ENCODE measurements at places on chromosomes 16 and 17.

DNA sequence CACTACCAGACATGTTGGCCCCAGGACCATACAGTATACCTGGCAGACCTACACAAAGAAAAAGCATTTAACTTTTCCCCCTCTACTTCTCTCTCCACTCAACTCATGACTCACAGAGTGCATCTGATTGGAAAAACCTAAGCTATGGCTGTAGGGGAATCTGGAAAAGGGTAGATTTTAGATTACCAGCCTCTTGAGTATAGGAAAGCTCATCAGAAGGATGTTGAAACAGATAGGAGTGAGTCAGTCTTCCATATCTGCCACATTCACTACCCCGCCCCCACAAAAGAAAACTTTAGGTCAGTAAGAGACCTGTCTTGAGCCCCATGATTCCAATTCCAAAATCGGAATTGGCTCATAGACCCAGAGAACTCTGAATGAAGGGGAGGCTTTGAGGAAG is 12.3 kb downstream of the KRT9 start:
- no peak for DNase-seq

- no peak for DNase-seq
Measured at GRCh38 chr17:42608305-42609181, 631 bp downstream of the RETREG3 start.

GRCh38 chr16:24568392-24568791 is 29.0 kb downstream of the RBBP6 start:
- peak; percentile 21 for DNase-seq

DNA sequence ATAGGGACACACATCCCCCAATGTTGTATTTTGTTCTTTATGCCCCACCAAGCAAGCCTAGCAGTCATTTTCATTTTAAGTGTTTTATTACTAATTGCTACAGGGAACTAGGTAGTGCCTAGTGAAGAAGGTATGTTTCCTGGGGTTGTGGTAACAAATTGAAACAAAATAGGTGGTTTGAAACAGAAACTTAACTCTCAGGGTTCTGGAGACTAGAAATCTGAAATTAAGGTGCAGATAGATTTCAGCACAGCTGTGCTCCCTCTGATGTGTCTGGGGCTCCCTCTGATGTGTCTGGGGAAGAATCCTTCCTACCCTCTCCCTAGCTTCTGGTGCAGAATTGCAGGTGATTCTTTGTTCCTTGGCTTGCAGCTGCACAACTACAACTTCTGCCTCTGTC is 390.1 kb downstream of the ZFHX3 start:
- no peak for DNase-seq

GRCh38 chr16:88943131-88943664 is 33.8 kb downstream of the CBFA2T3 start:
- no peak for DNase-seq

DNA sequence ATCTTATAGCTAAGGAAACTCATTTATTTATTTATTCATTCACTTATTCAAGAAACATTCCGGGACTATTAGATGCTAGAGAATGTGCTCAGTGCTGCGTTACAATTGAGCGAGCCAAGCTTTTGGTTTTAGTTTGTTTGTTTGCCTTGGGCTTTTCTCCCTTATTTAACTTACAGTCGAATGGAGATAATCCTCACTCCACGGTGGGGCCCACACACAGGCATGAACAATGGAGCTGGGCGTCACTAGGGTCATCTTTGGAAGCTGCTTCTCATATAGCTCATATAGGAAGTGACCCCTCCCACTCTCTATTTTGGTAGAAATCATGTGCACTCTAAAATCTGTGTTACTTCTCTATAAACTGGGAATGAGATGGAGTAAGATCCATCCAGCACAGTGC is 210.0 kb downstream of the TMEM114 start:
- no peak for DNase-seq

DNA sequence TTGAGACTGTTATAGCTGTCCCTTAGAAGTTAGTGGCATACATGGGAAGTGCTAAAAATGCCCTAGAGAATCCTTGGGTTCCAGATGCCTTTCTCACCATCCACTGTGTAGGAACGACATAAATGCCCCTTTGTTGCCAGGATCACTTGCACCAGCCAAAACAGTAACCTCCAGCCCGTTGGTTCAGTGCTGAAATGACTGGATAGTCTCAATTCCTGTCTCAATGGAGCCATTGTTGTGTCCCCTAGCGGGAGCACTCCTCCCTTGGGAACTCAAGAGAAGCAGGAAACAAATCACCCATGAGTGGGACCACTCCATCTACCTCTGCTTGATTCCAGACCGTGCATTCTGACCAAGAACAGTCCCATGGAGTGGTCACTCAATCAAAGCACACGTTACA is 23.1 kb downstream of the MPHOSPH6 start:
- DNase-seq = no peak

DNA sequence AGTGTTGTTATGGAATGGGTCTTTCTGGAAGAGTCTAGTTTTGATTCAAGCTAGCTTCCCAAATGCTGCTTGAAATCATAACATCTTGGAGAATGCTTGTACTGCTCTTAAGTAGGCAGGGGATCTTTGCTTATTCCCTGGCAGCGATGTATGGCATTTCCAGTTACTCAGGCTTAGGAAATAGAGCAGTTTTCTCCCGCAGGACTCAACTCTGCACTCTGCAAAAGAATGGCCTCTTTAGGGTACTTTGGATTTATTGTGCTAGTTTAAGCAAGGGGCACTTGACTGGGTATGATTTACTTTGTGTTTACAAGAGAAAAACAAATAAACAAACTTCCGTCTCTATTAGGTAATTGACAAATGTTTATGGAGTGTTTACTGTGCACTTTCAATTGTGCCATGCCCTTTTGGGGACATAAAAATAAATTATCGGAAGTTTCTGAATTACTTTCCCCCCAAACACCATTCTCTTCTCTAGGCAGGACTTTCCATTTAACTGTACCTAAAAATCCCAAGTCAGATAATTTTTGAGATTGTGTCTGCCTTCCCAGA is 164.0 kb downstream of the MAP2K6 start:
- DNase-seq = peak; percentile 30

DNA sequence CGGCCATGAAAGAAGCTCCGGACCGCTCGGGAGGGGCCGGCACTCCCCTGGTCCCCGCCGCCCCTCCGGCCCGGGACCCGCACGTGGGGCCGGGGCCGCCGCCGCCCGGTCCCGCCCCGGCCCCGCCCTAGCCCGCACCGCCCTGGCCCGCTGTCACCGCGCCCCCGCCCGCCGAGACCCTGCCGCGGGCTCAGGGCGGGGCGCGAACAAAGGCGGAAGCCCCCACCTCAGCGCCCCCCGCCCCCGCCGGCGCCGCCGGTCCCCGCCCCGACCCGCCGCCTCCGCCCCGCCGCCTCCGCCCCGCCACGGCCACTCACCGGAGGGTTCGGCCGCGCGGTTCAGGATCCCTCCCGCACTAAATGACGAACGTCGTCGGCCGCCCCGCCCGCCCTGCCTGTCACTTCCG is at the start of gene ARHGDIA:
Gene ARHGDIA, minus strand, starts transcription at position 357 of the 406 bp plus-strand sequence. CDS start 1,407 bp downstream, outside the sequence.
- DNase-seq = no peak

- DNase-seq = peak; percentile 84
Measured at GRCh38 chr16:89507834-89508590, at the start of gene SPG7. SPG7 (plus strand) TSS chr16:89508403; CDS start chr16:89508418, 15 bp downstream.

DNA sequence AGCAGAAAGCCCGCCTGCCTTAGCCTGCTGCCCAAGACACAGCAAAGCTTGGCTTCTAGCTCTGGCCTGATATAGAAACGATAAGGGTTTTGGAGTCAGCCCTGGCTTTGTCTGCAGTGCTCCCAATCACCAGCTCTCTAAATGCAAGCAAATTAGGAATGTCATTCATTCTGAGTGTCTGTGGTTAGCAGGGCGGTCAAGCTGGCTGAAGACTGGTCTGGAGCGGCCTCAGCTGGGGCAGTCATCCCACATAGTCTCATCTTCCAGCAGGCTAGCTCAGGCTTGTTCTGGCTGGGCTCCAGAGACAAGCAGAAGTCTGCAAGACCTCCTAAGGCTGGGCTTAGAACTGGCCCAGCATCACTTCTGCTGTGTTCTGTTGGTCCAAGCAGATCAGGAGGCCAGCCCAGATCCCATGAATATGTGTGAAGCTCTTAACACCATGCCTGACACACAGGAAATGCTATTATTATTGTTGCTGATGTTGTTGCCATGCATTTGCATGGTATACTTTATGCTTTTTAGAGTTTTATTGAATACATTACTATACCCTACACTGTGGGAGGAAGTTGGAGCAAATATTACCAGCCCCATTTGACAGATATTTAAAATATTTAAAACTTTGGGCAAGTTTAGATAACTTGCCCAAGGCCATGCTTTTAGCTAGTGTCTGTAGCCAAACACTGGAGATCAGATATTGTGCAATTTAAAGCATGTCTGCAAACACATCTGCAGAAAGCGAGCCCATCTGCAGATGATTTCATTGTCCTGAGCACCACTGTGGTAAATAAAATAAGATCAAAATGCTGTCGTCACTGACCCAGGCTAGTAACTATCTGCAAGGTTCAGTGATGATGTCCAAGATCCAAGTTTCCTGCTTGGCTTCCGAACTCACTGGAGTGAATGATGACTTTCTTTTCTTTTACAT is 24.8 kb downstream of the TMC7 start:
- no peak for DNase-seq

DNA sequence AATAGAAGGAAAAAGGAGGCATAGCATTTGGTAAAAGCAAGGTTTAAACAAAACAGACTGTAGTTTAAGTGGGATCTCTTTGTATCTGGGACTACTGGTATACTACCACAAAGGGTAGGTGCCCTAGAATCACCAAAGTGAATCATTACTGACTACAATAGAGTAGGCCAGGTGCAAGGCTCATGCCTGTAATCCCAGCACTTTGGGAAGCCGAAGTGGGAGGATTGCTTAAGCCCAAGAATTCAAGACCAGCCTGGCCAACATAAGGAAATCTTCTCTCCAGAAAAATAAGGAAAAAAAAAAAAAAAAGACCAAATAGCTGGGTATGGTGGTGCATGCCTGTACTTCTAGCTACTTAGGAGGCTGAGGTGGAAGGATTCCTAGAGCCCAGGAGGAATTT is 60.8 kb upstream of the CORO6 start:
- DNase-seq = no peak

- DNase-seq = peak; percentile 22
Measured at GRCh38 chr17:17921192-17922069, 50.8 kb downstream of the TOM1L2 start.
